ENCODE measurements at places on chromosomes 6 and 20.

GRCh38 chr6:108874470-108875160 lies 26.4 kb downstream of the ARMC2 start:
- DNase-seq = no peak

DNA sequence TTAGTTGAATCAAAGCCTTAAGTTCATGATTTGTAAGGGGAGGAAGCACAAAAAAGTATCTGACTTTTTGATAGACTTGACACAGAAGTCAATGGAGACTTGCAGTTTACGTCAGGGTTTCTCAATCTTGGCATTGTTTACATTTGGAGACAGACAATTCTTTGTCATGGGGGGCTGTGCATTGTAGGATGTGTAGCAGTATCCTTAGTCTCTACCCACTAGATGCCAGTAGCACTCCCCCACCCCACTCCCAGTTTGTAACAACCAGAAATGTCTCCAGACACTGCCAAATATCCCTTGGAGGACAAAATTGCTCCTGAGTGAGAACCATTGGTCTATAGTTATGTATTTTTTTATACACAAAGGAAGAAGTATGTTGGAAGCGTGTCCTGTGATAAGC lies 434.1 kb downstream of the RFPL4B start:
- no peak for DNase-seq

- no peak for DNase-seq
Observed at GRCh38 chr6:88216182-88216581, 50.0 kb upstream of the CNR1 start.

DNA sequence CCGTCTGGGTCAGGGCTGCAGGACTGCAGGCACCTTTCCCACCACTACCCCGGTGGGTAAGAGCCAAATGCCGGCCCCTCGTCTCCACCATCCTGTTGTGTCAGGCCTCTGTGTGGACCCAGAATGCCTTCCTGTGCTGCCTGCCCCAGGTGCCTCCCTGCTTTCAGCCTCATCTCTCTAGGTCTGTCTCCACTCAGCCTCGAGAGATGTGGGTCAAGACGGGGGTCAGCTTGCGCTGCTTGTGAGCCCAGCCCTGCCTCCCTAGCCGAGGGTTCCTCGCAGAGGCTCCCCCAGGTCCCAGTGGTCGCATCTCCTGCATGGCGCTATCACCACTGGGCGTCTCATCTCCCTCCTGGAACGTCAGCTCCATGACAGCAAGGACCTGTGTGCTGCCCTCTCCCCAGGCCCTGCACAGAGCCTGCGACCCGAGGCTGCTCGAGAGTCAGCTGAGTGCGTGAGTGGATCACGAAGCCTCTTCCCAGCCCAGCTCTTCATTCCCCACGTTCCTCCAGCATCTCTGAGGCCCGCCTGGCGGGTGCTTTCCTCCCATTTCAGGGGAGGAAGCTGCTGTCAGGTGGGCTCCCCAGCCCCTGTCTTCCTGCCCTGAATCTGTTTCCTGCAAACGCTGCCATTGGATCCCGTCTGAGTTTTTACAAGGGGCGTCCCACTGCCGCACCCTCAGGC lies 38.7 kb upstream of the ZBP1 start:
- peak; percentile 16 for DNase-seq

DNA sequence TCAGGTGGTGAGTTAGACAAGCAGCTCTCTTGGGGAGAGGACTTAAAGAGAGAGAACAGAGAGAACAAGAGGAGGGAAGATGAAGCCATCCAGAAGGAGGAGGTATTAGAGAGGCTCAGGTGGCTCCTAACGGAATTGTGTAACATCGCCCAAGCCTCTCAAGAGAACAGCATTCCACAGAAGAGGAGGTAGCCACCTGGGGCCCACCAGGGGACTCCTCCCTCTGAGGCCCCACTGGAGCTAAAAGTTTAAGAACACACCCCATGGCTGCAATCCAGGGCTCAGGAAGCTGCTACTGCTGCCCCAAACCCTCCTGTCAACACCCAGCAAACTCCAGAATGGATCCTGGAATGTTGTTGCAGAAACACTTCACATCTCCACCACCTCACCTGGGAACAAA lies 23.6 kb upstream of the MDFI start:
- DNase-seq = no peak

GRCh38 chr6:166516251-166516884 lies 70.1 kb downstream of the RAMACL start:
- no peak for DNase-seq

- no peak for DNase-seq
Observed at GRCh38 chr6:112218563-112218962, 35.8 kb downstream of the LAMA4 start.

GRCh38 chr20:41734506-41734945 lies 116.3 kb upstream of the CHD6 start:
- DNase-seq = peak; percentile 23

- no peak for DNase-seq
Observed at GRCh38 chr6:87277123-87277522, 45.3 kb upstream of the SMIM8 start.

- DNase-seq = no peak
Observed at GRCh38 chr6:27553123-27553904, 80.4 kb upstream of the ZNF184 start.

GRCh38 chr6:162862462-162862861 lies 134.7 kb downstream of the PACRG start:
- DNase-seq = no peak

DNA sequence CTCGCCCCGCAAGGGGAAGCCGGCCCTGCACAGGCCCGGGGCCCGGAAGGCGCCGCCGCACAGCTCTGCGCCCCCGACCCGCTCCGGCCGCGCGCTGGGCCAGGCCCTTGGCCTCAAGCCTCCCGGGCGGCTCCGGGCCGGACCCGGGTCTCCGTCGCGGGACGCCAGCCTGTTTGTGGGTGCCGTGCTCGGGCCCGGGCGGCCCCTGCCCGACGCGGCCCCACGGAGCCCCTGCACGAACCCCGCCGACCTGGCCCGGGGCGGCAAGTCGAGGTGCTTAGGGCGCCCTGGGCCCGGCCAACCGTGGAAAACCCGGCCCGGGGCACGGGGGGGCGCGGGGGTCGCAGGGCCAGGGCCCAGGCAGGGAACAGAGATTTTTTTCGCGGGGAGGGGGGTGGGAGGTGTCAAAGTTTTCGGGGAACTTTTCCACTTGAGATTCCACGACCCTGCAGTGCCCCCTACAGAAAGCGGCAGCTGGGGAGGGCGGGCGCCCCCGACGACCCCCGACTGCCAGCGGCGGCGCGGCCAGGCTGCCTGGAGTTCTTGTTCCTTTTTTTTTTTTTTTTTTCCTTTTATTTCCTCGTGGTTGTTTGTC lies 805 bp upstream of the STX16 start:
- DNase-seq = peak; percentile 68

GRCh38 chr6:25222006-25222678 lies 57.0 kb upstream of the CARMIL1 start:
- DNase-seq = no peak

GRCh38 chr6:20509212-20509611 lies 25.0 kb upstream of the CDKAL1 start:
- DNase-seq = no peak

GRCh38 chr6:161618831-161619454 lies 345.1 kb upstream of the AGPAT4 start:
- no peak for DNase-seq

GRCh38 chr20:48983423-48984400 lies 62.2 kb downstream of the ARFGEF2 start:
- DNase-seq = no peak

All from activated T-cell treated with anti-CD3 and anti-CD28 coated beads, Interleukin-2, amount 50 U/mL, for 1 hour (primary cell).